ENCODE measurements at places on chromosomes 3 and 15.

- DNase-seq: no peak
These were observed 1.9 kb upstream of the ALS2CL start for GRCh38 chr3:46695177-46695961.

DNA sequence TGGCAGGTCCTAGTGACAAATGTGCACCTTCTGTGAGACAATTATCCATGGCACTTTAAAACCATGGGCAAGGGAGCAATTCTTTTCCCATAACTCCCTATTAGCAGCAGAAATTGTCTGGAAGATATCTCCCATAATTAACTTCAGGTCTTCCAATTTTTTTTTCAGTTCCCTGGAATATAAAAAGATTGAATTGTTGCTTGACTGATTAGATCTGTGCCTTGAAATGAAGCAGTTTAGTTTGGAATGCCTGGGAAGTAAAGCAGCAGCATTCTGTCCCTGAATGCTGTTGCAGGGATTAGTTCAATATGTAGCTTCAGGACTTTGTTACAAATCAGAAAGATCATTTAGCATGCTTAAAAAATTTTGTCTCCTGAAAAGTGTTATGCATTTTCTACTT is 137.0 kb upstream of the GOLGA6L4 start:
- DNase-seq: no peak

- DNase-seq: no peak
These were observed 18.3 kb downstream of the FBXO22 start for GRCh38 chr15:75921732-75922703.

DNA sequence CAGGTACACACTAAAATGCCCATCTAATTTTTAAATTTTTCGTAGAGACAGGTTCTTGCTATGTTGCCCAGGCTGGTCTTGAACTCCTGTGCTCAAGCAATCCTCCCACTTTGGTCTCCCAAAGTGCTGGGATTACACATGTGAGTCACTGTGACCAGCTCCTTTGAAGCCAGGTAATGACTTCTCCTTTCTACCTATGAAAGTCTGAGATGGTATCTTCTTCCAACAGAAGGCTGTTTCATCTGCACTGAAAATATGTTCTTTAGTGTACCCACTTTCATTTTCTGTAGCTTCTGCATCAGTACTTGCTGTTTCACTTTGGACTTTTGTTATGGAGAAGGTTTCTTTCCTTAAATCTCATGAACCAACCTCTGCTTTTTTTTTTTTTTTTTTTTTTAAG is 8.8 kb downstream of the OIP5 start:
- DNase-seq: no peak

DNA sequence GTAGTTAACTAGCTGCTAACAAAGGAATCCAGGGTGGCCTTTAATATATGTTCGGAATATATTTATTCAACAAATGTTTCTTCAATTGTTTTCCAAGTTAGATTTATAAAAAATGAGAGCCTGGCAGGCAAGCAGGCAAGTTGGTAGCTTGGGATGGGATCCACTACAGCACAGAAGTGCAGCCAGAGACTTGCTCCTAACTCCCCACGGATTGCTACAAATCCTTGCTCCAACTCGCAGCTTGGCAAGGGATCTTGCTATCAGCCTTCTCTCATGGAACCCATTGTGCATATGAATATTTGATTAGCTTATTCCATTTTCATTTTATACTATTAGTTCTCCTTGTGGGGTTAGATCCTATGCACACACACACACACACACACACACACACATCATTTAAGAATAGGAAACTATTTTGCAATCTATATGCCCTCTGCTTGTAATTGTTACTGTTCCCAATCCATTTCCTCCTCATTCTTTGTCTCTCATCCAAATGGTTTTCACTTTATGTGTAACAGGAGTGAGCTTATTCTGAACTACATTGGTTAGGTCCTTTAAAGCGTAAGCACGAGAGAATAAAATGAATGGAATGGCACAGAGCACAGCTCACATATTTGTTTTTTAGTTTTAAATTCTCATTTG is 505.6 kb downstream of the LPP start:
- no peak for DNase-seq

All from GM12864 (cell line).